Cardiac ventricle fibroblast (primary cell): ENCODE measurements at places on chromosomes 3 and 15. TPM values are rescaled to one million over a fixed set of nuclear protein-coding genes. Genes with fewer than 3 reads are reported as not detected.

The GJD2 gene
- total RNA-seq, result not detected in 2 replicates

The LMAN1L gene
- not detected in 2 replicates for total RNA-seq

The GOLGA8M gene
- 0.34 and 1.2 TPM in 2 replicates for total RNA-seq

The ZNF80 gene
- total RNA-seq, result not detected in 2 replicates

The DUOXA2 gene
- not detected in 2 replicates for total RNA-seq

The TNFSF10 gene
- 6.9 and 8.3 TPM in 2 replicates for total RNA-seq

The CHDH gene
- total RNA-seq, result 0.62 and 0.68 TPM in 2 replicates
